ENCODE measurements at places on chromosomes 6 and 20.
A peak's percentile ranks its signal among the peaks of the same experiment; 100 is the strongest.

GRCh38 chr20:35012227-35013069, 56.8 kb downstream of the MYH7B start:
- no peak for DNase-seq

- no peak for DNase-seq
These were observed 40.5 kb downstream of the BTBD9 start for GRCh38 chr6:38599261-38599660.

GRCh38 chr20:60138256-60139220, 180.3 kb downstream of the CDH26 start:
- DNase-seq, result peak; percentile 39

DNA sequence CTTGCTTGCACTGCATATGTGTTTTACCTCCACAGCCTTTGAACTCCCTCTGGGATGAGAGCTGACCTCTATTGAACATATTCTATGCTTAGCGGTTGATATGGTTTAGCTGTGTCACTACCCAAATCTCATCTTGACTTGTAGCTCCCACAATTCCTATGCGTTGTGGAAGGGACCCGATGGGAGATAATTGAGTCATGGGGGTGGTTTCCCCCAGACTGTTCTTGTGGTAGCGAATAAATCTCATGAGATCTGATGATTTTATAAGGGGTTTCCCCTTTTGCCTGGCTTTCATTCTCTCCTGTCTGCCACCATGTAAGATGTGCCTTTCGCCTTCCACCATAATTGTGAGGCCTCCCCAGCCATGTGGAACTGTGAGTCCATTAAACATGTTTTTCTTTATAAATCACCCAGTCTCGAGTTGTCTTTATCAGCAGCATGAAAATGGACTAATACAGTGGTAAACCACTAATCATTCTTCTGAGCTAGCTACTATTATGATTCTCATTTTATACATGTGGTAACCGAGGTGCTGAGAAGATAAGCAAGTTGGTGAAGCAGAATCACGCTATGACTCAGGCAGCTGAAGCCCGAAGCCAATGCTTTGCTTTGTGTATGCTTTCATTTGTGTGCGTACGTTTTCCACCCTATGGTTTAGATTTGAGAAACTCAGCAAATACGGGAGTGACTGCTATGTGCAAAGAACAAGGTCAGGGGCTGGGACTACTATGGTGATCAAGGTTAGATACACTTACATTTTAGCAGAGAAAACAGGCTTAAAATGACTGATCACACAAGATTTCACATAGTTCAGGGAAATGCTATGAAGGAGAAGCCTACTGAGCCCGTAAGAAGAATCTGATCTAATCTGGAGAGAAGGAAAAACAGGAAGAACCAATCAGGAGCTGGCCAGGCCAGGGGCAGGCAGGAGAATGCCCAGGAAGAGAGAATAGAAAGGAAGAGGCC, 363.5 kb downstream of the ESR1 start:
- DNase-seq, result peak; percentile 76

GRCh38 chr6:33199687-33200218, 712 bp downstream of the RXRB start:
- DNase-seq, result peak; percentile 83

GRCh38 chr6:159104163-159104925, 59.6 kb upstream of the TAGAP start:
- peak; percentile 82 for DNase-seq

- no peak for DNase-seq
These were observed 44.4 kb downstream of the BMP7 start for GRCh38 chr20:57221916-57222630.

- DNase-seq, result no peak
These were observed 54.1 kb downstream of the TULP4 start for GRCh38 chr6:158366363-158366762.

- no peak for DNase-seq
These were observed 243.5 kb downstream of the TMEM242 start for GRCh38 chr6:157079771-157080170.

GRCh38 chr6:22194188-22194921, 102.5 kb downstream of the PRL start:
- no peak for DNase-seq

DNA sequence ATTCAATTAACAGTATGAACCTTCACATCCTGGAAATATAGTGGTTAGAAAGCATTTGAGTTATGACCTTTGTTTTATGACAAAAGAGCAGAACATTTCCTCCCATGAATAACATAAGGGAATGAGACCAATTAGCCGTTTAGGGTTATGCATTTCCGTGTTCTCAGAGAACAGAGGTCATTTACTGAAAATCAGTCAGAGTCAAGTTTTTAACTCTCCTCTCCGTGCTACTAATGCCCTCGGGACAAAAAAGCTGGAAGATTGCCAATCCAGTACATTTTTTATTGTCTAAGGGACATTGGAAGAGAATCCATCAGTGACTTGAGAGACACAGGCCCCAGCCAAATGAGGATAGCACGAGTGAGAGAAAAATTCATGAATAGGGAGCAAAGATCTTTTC, 632.7 kb downstream of the RFPL4B start:
- no peak for DNase-seq
